RPMI7951 (cell line): ENCODE measurements at places on chromosomes 1 and 21. TPM values are rescaled to one million over a fixed set of nuclear protein-coding genes. Genes with fewer than 3 reads are reported as not detected.

Gene IFFO2
- total RNA-seq = 9.1 and 9.9 TPM in 2 replicates

GRCh38 chr1:199687321-199687720 lies 340.2 kb upstream of the NR5A2 start:
- DNase-seq = peak; percentile 9

- no peak for DNase-seq
Measured at GRCh38 chr1:29478151-29478791, 241.9 kb downstream of the PTPRU start.

DNA sequence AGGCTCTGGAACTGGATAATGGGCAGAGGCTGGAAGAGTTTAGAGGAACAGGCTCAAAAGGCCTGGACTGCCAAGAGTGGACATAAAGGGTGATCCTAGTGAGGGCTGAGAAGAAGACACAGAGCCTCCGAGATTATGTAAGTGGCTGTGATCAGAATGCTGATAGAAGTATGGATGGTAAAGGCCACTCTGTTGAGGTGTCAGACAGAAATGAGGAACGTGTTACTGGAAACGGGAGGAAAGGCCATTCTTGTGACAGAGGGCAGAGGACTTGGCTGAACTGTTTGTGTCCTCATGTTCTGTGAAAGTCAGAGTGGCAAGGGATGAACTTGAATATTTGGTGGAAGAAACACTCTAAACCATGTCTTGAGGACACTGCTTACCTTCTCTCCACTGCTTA lies 6.7 kb upstream of the ABCG1 start:
- DNase-seq = no peak

DNA sequence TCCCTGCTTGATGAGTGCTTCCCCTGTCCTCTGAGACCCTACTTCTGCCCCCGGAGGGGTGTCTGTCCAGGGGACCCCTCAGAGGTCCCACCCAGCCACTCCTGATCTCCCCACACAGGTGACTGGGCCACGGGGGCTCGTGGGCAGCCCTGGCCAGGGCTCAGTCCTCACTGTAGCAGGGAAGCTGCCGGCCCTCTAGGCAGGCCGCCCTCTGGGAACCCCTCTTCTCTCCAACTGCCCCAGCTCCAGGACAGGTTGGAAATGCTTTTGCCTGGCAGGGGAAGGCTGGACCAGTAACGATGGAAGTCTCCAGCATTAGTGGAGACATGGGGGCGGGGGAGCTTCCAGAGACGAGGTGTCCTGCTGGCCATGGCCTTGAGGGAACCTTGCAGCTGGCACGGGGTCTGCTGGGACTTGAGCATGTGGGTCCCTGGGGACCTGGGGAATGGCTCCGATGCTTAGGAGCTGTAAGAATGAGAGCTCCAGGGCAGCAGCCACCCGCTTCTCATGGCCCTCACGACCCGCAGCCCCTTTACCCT lies 3.1 kb upstream of the FNDC10 start:
- DNase-seq = no peak

DNA sequence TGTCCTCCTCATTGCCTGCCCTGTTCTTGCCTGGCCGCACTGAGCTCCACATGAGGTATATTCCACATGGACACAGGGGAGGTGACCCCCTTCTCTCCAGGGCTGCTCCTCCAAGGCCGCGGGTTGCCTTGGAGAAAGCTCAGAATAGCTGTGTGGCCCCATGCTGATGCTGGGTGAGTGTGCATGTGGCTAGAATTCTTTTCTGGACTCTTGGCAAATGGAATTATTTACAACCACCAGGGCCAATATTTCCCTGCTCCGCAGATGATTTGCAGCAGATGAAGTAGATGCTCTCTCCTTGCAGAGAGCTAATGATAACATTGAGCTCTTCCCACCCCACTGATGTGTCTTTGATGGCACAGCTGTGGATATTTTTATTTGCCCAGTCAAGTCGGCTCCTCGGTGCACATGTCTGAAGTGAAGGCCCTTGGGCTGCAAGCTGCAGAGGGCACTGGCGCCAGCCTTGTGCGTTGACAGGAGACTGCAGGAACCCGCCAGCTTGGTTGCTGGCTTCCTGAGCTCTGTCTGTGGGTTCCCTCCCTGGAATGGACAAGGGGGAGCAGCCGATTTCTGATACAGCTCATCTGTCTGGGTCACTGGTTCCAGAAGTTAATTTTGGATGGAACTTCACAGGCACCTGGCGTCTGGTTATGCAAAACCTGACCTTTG lies 404.7 kb upstream of the VAMP3 start:
- DNase-seq = no peak

- peak; percentile 54 for DNase-seq
Measured at GRCh38 chr1:52601991-52602855, at the start of gene GPX7. GPX7 (plus strand) TSS chr1:52602371; CDS start chr1:52602410, 39 bp downstream.

DNA sequence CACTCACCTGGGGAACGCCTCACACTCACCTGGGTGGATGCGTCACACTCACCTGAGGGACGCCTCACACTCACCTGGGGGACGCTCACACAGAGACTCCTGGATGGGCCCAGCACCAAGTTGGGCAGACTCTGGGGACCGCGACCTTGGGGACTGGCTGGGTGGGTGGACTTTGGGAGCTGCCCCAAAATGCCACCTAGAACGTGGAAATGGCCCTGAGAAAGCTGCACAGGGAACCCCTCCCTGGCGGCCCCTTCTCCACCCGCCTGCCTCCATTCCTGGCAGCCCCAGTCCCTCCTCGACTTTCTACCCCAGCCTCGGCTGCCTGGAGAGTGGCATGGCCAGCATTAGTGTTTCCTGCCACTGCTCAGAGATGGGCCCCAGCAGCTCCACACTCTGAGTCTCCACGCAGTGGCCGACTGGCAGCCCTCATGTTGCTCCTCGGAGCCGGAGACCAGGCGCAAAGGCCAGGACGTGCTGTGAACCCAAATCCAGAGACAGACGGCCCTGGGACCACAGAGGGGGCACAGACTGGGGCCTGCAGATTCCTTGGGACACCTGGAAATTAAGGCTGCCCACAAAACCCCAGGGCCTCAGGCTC lies 46.5 kb upstream of the ACTRT2 start:
- no peak for DNase-seq

Gene SNAP47
- 37.8 and 38.8 TPM in 2 replicates for total RNA-seq

Gene OR6K3
- total RNA-seq = not detected in 2 replicates

DNA sequence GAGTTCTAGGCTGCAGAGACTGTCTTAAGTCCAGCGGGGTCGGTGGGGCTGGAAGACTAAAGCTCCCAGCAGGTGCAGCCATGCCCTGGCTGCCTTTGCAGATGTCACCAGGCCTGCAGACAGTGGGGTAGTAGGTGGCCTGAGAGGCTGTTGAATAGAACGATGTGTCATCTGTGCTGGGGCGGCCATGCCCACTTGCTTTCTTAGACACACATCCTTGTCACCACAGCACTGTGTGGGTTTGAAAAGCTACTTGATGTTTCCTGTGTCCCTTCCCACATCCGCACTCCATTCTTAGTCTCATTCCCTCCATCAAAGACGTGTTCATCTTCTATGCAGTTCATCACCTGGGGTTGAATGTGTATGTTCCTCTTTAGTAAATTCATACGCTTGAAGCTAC lies 184.5 kb upstream of the TMEM51 start:
- DNase-seq = peak; percentile 48

Gene SPRR5
- total RNA-seq = not detected in 2 replicates

- no peak for DNase-seq
Measured at GRCh38 chr1:156866249-156866909, 5.7 kb downstream of the NTRK1 start.

Gene PDPN
- total RNA-seq = 1.6 and 2.0 TPM in 2 replicates

DNA sequence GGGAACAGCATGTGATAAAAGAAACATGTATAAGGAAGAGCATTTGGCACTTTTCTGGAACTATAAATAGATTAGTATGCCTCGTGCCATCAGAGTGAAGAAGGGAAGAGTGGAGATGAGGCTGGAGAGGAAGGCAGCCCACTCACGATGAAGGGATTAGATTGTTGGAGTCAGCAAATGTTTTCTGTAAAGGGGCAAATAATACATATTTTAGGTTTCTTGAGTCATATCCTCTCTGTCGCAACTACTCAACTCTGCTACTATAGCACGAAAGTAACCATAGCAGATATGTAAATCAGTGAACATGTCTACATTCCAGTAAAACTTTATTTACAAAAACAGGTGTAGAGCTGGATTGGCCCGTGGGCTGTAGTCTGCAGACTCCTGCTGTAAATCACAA lies 147.8 kb downstream of the TENT5C start:
- DNase-seq = peak; percentile 24

- DNase-seq = peak; percentile 81
Measured at GRCh38 chr21:35697321-35697808, 363.0 kb downstream of the SETD4 start.

Gene APP
- total RNA-seq = 72.7 and 75.9 TPM in 2 replicates

GRCh38 chr1:244914761-244915160 lies 50.4 kb upstream of the HNRNPU start:
- no peak for DNase-seq

Gene TEDDM1
- total RNA-seq = not detected in 2 replicates
